NCI-H226 (cell line): ENCODE measurements at places on chromosomes 3 and 15.

- no peak for DNase-seq
These were observed 35.7 kb upstream of the DLG1 start for GRCh38 chr3:197333901-197334639.

GRCh38 chr15:101167411-101167752, 84.5 kb downstream of the CHSY1 start:
- no peak for DNase-seq

- no peak for DNase-seq
These were observed 97.0 kb upstream of the SNRPN start for GRCh38 chr15:24857763-24858162.

- DNase-seq = no peak
These were observed 11.1 kb upstream of the LINGO1 start for GRCh38 chr15:77643764-77644163.

- no peak for DNase-seq
These were observed 30.1 kb downstream of the FGD5 start for GRCh38 chr3:14848906-14849305.

DNA sequence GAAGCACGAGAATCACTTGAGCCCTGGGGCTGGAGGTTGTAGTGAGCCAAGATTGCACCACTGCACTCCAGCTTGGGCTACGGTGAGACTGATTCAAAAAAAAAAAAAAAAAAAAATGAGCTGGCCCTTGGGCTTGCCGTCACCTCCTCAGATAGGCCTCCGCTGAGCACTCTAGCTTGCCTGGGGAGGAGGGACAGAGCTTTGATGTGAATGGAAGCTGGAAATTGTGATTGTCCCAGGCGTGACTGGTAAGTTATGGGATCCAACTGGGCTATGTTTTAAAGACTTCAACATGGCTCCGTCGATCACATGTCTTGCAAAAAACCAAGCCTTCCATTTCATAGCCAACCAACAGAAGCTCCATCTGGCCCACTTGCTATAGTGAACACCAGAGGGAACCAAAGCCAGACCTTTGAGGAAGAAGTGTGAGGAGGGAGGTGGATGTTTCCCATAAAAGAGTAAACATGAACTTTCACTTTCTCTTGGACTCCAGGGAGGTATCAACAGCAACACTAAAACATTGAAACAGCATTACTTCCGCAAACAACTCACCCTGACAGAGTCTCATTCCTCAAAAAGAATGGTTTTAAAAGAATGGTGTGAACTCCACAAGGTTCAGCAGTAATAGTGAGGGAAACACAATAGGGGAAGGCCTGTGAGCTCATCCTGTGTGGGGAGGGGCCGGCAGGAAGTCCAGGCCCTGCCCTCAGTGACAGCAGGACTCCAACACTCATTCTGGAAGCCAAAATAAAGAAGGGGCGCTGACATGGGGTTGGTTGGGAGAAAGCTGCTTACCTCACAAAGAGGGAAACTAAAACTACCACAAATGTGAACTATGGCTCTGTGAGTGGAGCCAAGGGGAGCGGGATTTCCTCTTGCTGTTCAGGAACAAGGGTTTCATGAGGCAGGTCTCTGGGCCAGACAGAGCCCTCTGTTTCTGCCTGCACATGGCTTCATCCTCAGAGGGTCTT, 59.2 kb upstream of the IL12A start:
- DNase-seq = peak; percentile 75

DNA sequence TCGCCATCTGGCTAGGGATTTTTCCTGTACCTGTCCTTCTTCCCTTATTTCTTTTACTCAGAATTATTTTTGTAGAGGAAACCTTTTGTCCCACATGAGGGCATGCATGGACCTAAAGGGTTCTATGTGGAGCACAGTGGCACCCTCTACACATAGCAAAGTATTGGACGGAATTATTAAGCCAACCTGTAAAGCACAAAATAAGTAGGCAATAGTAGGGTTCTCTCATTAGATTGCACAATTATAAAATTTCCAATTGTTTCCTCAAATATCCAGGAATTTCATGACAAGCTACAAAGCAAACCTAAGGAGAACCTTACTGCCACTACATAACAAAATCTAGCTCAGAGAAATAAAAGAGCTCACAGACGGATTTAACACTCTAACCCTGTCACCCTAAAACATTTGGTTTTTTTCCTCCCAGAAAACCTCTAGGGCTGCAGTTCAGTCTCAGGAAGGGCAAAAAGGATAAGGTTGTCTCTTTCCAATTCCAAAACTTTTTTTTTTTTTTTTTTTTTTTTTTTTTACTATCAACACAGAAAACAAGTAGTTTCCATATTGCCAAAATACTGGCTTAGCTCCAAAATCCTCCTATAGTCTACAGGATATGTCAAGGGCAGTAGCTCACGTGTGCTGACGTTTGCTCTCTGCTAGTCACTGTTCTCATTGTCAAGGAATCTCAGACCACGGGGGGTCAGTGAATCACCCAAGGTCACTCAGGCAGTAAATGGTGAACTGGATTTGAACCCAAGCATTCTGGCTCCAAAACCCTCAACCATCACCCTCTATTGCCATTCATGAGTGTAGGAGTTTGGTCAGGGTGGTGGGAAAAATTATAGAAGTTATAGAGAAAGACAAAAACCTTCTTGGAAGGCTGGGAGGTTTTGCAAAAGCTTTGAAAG, 52.3 kb downstream of the NCEH1 start:
- peak; percentile 99 for DNase-seq

GRCh38 chr15:43249699-43250203, 17.0 kb downstream of the TGM5 start:
- DNase-seq = peak; percentile 21

- DNase-seq = peak; percentile 52
These were observed 16.9 kb downstream of the PPP2R3A start for GRCh38 chr3:135982404-135982761.

- peak; percentile 90 for DNase-seq
These were observed 15.6 kb downstream of the TEX264 start for GRCh38 chr3:51686512-51687215.
